ENCODE measurements at places on chromosomes 2 and 18.

DNA sequence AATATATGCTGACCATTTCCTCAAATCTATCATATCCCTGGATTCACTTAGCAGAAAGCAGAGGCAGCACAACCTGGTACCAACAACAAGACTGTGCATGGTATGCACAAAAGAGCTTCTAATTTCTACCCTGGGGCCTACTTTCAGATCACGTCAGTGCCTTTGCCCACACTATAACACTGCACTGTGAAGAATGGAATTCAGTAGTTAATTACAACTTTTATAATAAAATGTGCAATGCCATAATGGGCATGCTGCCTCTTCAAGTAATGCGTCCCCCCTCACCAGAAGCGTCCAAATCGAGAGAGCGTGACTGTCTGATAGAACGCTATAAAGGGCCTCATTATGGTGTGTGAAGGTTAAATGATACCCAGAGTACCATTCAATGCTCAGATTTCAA is 328.1 kb upstream of the PKDCC start:
- DNase-seq, result no peak

GRCh38 chr2:5690286-5690685 is 1.9 kb upstream of the SOX11 start:
- no peak for DNase-seq

GRCh38 chr2:86249579-86250391 is 50.5 kb downstream of the MRPL35 start:
- no peak for DNase-seq

DNA sequence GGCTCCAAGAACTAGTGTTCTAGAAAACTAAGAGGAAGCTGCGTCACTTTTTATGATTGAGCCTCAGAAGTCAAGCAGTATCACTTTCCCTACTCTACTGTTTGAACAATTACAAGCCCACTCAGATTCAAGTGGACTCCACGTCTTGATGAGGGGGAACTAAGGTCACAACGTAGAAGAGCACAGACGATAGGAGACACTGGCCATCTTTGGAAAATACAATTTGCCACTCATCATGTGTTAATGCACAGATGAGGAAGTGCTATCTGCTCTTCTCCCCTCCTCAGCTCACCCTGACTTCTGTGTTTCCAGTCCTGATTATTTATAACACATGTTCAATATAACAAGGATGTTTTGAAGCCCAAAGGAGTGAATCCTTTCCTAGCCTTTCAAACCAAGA is 76.1 kb upstream of the CYP1B1 start:
- DNase-seq, result no peak

DNA sequence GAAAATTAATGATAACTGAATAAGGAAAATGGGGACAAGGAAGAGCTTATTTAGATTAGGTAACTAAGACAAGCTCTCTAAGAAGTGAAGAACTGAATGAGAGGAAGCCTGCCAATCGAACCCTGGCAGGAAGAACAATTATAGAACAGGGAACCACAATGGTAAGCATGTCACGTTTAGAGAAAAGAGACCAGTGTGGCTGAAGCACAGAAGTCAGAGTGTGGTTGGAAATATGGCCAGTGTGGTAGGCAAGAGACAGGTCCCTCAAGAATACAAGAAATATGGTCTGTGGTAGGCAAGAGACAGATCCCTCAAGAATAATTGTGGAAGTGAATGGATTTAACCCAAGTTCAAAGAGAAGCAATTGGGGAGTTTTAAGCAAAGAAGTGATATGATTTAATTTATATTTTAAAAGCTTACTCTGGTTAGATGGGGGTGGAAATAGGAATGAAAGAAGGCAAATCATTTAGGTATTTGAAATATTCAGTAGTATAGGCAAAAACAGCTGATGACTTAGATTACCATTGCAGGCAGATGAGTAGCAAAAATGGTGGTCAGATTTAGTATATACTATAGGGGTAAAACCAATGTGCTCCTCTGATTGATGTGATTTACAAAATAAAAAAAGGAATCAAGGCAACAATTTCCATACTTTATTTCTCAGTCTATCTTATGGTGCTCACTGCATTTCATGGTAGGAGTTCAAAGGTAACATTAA is 38.8 kb upstream of the ERMN start:
- no peak for DNase-seq

- DNase-seq, result no peak
Observed at GRCh38 chr2:120520929-120521912, 175.3 kb downstream of the INHBB start.

GRCh38 chr2:40281021-40281940 is 170.6 kb downstream of the SLC8A1 start:
- DNase-seq, result no peak

DNA sequence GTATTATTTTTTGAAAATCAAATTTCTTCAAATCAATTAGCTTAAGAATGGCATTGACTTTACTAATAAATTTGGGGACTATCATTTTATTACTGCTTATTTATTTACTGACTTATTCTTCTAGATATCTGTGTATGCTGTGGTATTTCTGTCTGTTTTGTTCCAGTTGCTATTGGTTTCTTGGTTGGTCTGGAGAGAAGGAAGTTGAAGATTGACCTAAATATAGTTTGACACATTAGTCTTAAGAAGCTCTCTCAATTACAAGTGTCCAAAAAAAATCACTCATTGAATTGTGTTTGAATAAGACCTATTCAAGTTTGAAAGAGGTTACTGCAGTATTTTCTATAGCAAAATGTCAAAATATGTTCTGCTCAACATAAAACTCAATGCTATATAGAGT is 153.3 kb upstream of the KYNU start:
- no peak for DNase-seq

GRCh38 chr2:30691091-30691947 is 115.9 kb downstream of the CAPN13 start:
- DNase-seq, result no peak

GRCh38 chr2:112757265-112757664 is 7.1 kb downstream of the CKAP2L start:
- DNase-seq, result no peak

- DNase-seq, result no peak
Observed at GRCh38 chr2:142834021-142834420, 43.4 kb upstream of the KYNU start.

GRCh38 chr2:111618978-111619902 is 264.8 kb downstream of the ANAPC1 start:
- no peak for DNase-seq

DNA sequence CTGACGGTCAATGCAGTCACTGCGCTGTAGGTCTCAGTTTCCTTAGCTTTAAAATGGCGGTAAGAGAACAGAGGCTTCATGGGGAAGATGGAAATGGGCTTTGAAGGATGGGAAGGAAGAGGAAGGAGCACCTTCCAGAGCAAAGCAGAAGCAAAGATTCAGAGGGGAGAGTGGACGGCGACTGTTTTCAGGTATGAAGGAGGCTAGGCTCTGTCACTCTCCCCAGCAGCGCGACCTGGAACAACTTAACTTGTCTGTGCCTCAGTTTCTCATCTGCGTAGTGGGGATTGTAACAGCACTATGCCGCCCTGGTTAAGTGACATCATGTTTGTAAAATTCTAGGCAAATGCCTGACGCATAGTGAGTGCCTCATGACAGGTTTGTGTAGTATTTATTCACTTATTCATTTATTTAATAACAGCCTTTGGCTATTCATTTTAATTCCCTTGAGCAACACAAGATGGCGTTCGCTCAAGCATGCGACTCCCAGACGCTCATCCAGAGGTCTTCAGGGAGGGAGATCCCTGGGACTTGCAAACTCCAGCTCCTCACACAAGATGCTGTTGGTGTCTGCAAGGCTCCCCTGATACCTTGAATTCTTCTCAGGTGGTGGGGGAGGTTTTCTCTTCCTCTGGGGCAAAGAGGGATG is 336.3 kb downstream of the DYSF start:
- no peak for DNase-seq

DNA sequence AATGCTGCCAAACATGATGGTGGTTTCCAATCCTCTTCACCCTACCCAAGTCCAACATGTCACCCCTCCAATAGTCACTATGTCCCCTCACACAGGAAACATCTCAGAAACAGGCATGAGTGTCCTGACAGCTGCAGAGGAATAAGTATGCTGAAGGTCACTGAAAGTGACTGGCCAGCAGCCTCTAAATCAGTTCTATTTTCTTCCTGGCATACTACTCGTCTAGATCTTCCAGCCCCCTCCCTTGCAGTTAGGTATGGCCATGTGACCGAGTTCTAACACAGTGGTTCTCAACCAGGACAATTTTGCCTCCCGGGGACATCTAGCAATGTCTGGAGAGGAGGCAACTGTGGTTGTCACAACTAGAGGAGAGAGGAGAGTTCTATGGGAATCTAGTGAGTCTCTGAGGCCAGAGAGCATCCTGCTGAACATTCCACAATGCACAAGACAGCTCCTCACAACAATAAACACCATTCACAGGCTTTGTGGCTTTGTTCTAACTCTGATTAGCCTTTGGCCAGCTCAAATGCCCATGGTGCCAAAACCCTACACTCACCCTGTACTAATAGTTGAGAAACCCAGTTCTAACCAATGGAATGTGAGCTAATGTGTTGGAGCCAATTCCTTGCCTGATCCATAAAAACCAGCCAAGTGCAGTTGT is 12.6 kb upstream of the ID2 start:
- DNase-seq, result no peak

DNA sequence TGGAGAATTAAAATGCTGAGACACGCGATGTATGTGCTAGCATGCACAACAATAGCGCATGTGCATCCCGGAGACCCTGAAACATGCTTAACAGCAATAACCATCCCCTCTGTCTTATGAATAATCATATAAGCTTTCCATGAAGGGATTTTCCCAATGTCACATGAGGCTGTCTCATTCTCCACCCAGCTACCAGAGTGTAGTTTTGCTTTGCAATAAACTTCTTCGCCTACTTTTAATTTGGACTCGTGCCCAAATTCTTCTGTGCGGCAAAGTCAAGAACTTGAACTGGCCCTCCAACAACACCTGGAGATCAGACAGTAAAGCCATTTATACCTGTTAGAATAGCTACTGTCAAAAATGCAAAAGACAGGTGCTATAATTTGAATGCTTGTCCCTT is 15.5 kb downstream of the LYG1 start:
- no peak for DNase-seq

DNA sequence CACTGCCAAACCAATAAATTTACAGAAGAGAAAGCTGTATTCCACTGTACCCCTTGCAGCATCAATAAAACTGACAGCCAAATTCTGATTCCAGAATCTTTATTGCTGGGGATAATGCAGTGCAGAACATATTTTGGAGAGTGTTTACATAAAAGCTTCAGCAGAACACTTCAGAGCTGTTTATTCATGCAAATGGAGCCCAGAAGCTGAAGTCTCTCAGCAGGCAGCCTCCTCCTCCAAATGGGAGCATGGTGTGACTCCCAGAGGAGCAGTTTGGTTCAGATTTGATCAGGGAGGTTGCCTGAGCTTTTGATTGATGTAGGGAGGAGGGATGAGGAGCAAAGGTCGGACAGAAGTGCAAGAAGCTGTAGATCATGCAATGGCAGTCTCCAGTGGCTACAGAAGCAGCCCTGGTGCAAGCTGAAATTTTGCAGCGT is 22.4 kb downstream of the LHCGR start:
- no peak for DNase-seq

DNA sequence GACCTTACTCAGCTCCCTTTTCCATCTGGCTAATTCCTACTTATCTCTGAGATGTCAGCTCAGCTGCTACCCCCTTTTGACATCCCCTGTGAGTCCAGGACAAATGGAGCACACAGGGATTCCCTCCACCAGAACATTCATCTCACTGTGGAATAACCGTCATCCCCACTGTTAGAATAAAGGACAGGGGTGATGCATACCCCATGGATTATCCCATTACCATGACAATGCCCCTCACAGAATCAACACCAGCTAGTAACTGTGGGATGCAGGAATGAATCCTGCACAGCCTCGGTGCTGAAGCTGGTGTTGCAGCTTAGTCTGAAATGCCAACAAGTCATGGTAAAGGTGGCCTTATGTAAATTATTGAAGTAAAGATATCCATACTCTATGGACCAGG is 624.8 kb upstream of the RAB6C start:
- DNase-seq, result no peak

DNA sequence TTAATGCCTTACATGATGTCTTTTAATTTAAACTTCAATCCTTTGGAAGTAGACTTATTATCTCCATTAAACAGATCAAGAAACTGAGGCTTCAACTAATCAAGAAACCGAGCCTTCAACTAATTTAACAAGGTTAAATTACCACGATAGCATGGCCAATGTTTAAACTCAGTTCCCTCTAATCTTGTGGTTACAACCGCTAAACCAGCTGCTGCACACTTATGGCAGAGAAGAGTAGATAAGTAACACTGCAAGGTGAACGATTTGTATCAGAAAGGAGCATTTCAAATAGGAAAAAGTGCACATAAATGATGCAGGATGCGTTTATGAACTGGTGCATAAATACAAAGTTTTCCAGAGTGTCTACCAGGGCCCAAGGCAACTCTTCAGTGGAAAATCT is 144.6 kb upstream of the CAVIN2 start:
- DNase-seq, result no peak

GRCh38 chr2:21892140-21892539 is 768.4 kb downstream of the TDRD15 start:
- no peak for DNase-seq

DNA sequence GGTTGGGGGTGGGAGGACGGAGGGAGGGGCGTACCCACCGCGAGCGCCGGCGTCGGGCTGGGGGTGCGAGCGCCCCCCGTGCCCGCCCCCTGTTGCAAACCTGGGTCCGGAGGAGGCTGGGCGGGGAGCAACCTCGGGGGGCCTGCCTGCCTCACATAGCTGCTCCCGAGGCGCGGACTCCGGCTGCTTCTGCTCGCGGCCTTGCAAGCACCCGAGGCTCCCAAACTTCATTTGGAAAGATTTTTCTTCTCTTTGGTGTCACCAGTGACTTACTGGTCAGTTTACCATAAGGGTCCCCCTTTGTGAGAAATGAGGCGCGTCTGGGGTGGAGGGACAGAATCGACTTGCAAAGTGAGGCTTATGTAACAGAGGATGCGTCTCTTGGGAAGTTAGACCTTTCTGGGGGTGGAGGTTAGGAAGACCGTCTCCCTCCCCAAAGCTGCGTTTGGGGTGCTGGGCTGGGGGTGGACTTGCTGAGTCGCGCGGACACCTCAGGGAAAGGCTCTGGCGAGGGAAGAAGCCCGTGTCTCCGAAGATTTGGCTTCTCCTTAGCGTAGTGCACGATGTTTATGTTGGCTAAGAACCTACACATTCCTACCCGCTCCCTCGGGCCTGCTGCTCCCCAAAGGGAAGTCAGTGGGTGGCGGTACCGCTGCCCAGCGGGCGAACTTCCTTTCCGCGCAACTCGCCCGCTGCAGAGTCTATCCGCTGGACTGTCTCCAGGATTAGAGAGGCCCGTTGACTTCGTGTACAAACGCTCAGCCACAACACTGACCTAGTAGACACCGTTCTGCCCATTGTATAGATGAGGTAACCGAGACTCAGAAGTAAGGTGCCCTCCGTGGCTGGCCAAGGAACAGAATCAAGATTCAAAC is 559 bp downstream of the TMEM37 start:
- peak; percentile 26 for DNase-seq

GRCh38 chr18:79485788-79486355 is 90.1 kb downstream of the NFATC1 start:
- DNase-seq, result no peak

DNA sequence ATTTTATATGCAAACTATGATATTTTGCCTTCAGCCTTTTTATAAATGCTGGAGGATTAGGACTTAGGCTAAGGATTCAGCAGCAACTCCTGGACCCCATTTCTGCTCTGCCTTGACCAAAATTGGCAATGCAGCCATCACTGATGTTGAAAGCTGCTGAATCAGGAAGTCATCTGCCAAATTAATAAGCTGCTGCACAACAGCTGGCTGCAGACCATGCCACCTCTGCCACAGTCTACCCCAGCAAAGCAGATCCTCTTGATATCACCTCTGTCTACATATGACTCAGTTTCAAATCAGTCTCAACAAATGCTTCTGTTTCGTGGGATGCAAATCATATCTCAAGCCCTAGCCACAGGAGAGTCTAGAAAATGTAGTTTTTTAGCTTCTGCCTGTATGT is 7.1 kb upstream of the SOS1 start:
- no peak for DNase-seq
